Activated T-helper 17 cell treated with anti-CD3 and anti-CD28 coated beads, Interleukin-2, amount 50 U/mL, for 72 hours (primary cell): ENCODE measurements at places on chromosomes 13 and 19.

GRCh38 chr19:36009220-36009619 lies 607 bp upstream of the SYNE4 start:
- ATAC-seq = peak; percentile 25

DNA sequence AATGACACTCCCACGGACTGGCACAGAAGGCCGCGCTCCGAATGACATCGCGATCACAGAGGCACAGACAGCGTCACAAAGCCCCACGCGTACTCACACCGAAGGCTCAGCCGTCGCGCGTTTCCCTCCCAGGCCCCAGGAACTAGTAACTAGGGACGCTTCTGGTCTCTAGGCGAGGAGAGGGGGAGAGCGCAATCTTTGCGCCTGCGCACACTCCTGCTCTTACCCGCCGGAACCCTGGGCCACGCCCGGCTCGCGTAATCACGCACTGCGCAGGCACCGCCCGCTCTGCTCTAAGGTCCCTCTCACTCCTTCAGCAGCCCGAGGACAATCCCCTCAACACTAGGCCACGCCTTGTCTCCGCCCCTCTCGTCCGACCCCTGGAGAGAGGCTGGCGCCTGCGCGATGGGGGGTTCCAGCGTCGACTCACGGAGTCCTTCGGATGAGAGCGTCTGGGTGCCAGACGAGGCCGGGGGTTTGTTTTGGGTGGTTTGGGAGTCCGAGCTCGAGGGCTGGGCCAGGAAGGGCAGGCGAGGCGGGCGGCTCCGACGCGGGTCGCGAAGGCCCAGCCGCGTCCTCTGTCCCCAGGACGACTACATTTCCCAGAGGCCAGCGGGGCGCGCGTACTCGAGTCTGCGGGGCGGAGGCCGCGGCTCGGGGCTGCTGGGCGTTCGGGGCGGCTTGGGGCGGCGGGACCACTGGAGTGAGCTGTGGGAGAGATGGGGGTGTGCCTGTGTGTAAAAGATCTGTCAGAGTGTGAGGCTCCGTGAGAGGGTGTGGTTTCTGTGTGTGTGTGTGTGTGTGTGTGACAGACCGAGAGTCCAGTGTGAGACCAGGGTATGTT lies at the start of gene ZNF471:
ZNF471 (plus strand) TSS at position 410 of the 844 bp plus-strand sequence. CDS start 3,717 bp downstream, outside the sequence.
- ATAC-seq = peak; percentile 99

GRCh38 chr13:59681636-59682311 lies 482.0 kb downstream of the DIAPH3 start:
- no peak for ATAC-seq

GRCh38 chr19:17517898-17518297 lies 6.4 kb downstream of the PGLS start:
- no peak for ATAC-seq

DNA sequence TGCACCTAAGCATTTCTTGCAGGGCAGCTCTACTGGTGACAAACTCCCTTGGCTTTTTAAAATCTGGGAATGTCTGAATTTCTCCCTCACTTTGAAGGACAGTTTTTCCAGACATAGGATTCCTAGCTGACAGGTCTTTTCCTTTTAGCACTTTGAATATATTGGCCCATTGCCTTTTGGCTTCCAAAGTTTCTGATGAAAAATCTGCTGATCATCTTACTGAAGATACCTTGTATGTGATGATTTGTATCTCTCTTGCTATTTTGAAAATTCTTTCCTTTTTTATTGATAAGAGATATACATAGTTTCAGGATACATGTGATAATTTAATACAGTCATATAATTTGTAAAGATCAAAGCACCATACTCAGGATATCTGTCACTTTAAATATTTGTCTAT lies 211.1 kb downstream of the ZIC5 start:
- no peak for ATAC-seq

- no peak for ATAC-seq
These were observed 600 bp upstream of the HMGB1 start for GRCh38 chr13:30466358-30466714.

GRCh38 chr19:27676877-27677276 lies 1536.1 kb downstream of the UQCRFS1 start:
- ATAC-seq = no peak

- ATAC-seq = no peak
These were observed 55.7 kb downstream of the CAB39L start for GRCh38 chr13:49388091-49388635.

- ATAC-seq = no peak
These were observed 3.2 kb downstream of the ZNF441 start for GRCh38 chr19:11769995-11770394.
